CD4-positive, alpha-beta T cell treated with Interleukin-17A for 4 hours (primary cell): ENCODE measurements at places on chromosomes 16 and 17.

- no peak for DNase-seq
These were observed 47.7 kb upstream of the CLEC18B start for GRCh38 chr16:74468807-74469525.

- no peak for DNase-seq
These were observed 2.8 kb downstream of the ASIC2 start for GRCh38 chr17:33290253-33290652.

DNA sequence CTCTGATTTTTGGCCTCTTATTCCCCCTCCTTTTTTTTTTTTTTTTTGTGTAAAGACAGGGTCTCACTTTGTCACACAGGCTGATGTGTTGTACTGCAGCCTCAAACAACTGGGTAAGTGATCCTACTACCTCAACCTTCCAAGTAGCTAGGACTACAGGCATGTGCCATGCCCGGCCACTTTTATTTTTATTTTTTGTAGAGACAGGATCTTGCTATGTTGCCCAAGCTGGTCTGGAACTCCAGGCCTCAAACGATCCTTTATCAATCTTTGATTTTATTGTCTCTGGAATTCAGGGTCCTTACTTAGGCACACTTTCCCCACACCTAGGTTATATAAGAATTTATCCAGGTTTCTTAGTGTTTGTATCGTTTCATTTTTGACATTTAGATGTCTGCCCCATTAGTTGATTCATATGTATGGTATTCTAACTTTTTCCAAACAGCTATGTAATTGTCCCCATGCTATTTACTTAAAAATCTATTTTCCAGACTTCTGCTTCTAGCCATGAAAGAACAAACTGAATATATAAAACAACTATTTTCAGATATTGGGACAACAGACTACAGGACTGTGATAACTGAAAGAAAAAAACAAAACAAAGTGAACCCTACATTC, 13.9 kb downstream of the CMC2 start:
- no peak for DNase-seq

DNA sequence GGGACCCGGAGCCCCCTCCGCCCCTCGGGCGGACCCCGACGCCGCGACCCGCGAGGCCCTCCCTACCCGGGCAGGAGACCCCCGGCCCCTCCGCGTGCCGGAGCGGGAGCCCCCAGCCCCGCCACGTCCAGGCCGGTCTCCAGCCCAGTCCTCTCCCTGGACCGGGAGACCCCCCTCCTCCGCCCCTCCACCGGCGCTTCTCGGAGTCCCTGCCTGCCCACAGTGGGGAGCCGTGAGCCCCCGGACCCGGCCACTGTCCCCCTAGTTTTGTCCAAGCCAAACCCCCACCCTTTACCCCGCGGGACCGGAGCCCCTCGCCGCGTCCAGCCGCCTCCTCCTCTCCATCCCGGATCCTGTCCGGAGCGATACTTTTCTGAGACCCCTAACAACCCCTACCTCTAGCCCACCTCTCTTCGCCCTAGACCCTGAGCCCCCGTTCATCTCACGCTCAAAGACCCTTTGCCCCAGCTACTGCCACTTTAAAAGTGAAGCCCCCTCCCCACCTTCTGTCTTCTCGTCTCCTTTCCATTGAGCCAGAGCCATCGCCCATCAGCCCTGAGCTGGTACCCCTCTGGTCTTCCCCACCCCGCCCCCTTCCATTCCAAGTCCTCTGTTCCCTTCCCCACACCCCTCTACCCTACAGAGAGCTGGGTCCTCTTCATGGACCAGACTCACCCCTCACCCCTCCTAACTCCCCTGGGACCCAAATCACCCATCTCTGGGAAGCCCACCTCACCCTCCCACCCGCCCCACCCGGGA, 1.0 kb downstream of the NECAB2 start:
- no peak for DNase-seq

- no peak for DNase-seq
These were observed 11.5 kb downstream of the TRIM25 start for GRCh38 chr17:56902348-56902747.

DNA sequence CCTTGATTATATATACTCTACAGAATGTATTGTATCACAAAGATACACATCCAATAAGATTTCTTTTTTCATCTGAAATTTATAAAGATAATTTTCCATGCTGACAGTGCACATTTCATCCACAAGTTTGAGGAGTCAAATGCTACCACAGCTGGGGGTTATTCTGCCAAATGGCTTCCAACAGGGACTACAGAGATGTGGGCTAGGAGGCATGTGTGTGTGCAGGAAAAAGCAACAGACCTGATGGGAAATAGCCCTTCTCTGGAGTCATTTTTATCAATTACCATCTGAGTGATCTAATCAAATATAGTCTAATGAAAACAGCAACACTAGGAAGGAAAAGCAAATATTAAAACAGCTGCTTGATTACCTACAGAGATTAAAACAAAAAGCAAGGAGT, 290.5 kb downstream of the CEP112 start:
- DNase-seq: no peak

GRCh38 chr16:81537721-81538561, 93.3 kb downstream of the CMIP start:
- DNase-seq: no peak

DNA sequence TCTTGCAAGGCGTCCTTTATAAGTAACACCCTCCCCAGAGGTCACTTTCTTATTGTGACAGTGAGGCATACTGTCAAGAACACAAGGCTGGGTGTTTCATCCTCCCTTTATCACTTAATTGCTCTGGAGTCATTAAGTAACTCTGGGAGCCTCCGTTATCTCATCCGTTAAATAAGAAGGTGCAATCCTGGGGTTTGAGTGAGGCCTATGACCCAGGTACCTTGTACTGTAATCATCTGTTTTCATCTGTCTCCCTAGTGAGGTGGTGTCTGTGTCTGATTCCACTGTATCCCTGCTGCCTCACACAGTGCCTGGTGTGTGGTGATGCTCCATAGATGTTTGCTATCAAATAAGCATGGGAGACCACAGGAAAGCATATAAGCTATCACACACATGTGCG, 17.7 kb downstream of the TNS4 start:
- no peak for DNase-seq
